ENCODE measurements at places on chromosomes 4 and X.
A peak's percentile ranks its signal among the peaks of the same experiment; 100 is the strongest.

- no peak for ATAC-seq
Observed at GRCh38 chr4:84327526-84327925, 171.6 kb downstream of the NKX6-1 start.

GRCh38 chrX:6732101-6732500, 197.2 kb upstream of the VCX3A start:
- ATAC-seq, result no peak

GRCh38 chrX:137172317-137172948, 138.6 kb upstream of the GPR101 start:
- no peak for ATAC-seq

- ATAC-seq, result no peak
Observed at GRCh38 chrX:149010853-149011224, 494.3 kb downstream of the IDS start.

GRCh38 chr4:124426279-124426678, 286.3 kb downstream of the ANKRD50 start:
- peak; percentile 35 for ATAC-seq

GRCh38 chrX:101708163-101708562, 48.5 kb upstream of the ARMCX2 start:
- ATAC-seq, result no peak

- peak; percentile 63 for ATAC-seq
Observed at GRCh38 chr4:177574446-177574845, 132.2 kb upstream of the AGA start.

- no peak for ATAC-seq
Observed at GRCh38 chr4:7280926-7281690, 88.8 kb downstream of the SORCS2 start.

DNA sequence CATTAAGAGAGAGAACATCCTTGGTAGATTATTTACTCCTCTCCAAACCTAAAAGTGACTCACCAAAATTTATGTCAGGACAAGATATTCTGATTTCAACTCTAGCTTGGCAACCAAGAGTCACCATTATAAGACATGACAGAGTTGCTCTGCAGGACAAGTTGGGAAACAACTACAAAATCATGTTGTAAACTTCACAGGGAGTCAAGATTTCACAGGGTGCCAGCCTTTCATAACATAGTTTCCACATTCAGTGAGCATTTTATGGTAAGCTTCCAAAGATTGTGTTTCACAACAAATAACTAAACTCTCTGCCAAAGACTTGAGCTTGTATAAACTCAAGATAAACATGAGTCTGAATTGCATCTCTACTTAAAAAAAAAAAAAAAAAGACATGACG, 121.0 kb upstream of the DIAPH2 start:
- ATAC-seq, result no peak

GRCh38 chr4:172996571-172997216, 171.9 kb upstream of the GALNT7 start:
- ATAC-seq, result peak; percentile 78

DNA sequence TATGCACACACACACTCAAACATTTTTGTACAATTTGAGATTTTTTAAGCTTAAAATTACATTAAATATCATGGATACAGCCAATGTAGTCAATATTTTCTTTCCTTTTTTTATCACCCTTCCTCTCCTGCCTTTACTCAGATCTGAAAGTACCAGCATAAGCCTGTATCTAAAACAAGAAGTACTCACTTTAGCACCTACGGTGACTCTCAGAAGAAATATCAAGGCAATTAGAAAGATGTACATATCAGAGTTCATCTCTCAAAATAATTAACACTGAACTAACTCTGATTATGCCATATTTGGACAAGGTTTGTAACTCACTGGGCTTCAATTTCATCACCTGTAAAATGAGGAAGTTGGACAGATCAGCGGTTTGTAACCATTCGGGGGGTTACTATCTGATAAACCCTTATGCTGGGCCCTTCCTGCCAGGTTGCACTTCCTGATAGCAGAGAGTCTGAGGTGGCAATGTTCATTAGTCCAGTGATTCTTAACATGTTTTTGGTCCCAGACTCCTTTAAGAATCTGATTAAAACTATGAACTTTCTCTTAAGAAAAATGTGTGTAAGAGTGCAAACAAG, 5.7 kb upstream of the GPR174 start:
- ATAC-seq, result no peak

- no peak for ATAC-seq
Observed at GRCh38 chr4:37664696-37665095, 21.5 kb downstream of the RELL1 start.

DNA sequence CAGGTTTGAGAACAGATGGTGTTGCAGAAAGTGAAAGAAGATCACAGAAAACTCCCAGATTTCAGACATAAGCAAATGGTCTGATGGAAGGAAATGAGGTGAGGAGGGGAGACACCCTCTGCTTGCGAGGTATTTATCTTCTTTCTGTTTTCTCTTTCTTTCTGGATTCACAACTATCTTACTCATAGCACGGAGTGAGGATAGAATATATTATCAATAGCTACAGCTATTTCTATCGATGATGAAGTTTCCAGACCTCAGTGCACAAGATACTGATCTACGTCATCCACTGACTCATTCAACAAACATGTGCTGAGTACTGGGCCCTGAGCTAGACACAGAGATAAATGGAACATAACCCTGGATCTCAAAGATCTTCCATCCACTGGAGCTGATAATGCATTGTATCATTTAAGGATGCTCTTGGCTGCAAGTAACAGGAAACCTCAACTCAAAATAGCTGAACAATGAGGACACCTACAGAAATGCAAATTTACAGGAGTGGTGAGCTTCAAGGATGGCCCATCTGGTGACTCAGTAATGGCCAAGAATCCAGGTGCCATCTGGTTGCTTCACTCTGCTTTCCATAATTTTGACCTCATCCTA, 21.2 kb downstream of the SLC2A9 start:
- no peak for ATAC-seq

DNA sequence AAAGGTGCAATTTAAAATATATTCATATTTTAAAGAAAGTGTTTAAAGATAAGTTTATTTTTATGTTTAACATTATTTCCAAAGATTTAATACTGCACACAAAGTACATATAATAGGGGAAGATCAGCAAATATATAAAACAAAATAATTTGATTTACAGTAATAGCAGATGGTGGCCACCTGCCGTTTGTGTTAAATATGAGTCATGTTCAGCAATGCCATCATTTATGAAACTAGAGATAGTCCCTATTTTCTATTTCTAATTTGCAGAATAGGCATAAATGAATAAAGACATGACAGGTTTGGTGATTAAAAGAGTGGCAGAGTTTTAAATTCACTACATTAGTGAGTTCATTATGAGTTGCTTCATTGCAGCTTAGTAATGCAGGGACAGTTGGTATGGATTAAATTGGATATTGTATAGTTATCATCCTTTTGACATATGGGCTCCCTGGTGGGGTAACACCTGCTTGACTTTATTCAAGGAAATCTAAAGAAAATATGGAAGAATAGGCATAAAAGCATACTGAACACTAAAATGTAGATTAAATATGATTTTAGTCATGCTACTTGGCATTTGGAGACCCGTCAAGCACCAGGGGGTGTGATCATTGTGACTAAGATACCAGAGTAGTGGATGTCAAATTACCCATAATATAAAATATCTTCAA, 78.8 kb upstream of the BANK1 start:
- ATAC-seq, result peak; percentile 55

DNA sequence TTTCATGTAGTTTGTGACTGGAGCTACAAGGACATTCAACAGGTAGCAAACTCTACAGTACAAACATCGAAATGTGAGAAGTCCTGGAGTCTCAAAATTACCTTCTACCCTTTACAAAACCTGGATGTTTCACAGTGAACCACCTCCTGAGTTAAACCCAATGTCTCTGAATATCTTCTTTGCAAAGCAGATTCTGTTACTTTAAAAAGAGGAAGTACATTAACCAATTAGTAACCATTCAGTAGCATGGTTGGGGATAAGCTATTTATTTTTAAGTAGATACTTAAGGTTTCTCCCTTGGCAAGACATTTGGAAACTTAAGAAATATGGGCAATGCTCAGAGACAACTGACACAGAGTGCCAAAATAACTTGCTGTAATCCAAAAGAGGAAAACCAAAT, 371.9 kb upstream of the NWD2 start:
- ATAC-seq, result no peak

- ATAC-seq, result no peak
Observed at GRCh38 chr4:108709234-108709633, 53.6 kb downstream of the ETNPPL start.

DNA sequence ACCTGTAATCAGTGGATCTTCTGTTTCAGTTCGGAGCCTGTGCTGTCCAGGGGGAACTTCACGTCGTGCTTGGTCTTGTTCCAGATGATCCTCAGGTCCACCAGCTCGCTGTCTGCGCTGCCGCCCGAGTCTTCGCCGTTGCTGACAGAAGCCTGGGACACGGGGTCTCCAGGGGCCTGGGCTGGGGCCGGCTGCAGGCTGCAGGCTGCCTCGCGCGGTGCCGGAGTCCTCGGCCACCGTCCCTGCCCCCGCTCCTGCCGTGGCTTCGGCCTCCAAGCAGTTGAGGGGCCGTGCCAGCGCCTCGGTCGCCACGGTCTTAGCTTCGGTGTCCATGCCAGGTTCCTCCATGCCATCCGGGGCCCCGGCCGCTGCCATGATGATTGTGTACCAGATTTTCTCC, 37.3 kb upstream of the CCNI start:
- ATAC-seq, result no peak

DNA sequence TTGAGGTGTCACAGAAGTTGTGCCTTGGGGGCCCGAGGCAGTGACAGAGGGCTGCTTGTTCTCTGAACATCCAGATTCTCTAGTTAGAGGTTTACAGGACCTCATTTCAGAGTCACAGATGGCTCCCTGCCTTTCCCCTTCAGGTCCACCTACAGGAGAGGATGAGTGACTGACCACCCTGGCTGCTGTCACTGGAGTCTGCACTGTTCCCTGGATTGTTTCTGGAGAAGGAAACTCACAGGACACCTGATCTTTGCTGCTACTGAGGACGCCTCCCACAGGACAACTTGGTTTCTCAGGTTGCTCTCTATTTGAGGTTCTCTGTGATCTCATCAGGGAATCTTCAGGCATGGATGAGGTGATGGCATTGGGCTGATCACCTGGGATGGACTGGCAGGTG, 58.3 kb downstream of the GPRIN3 start:
- ATAC-seq, result no peak

DNA sequence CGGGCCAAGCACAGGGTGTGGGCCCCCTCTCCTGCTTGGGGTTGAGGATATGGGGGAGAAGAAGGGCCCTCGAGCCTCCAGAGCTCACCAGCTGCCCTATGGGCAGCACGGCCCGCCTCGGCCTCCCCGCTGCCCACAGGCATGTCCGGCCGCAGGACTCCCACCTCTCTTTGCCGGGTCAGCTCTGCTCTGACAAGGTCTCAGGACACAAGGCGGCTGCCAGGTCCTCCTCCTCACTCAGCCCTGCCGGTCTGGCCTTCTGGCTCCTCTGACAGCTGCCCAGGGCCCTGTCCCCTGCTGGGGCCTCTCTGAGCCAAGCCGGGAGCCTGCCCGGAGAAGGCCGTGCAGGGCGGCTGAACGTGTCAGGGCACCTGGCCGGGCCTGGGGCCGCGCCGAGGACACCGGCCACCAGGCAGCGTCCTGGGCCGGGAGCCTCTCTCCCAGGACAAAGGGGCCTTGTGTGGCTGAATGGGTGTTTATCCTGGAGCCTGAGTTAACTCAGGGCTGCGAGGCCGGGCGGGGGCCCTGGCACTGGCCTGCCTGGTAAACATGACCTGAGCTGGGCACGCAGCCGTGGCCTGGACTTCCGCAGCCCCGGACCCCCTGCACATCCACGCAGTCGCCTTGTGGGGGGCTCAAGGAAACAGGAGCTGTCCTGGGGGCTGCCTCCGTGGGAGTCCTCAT, 25.7 kb downstream of the TACC3 start:
- ATAC-seq, result peak; percentile 1

DNA sequence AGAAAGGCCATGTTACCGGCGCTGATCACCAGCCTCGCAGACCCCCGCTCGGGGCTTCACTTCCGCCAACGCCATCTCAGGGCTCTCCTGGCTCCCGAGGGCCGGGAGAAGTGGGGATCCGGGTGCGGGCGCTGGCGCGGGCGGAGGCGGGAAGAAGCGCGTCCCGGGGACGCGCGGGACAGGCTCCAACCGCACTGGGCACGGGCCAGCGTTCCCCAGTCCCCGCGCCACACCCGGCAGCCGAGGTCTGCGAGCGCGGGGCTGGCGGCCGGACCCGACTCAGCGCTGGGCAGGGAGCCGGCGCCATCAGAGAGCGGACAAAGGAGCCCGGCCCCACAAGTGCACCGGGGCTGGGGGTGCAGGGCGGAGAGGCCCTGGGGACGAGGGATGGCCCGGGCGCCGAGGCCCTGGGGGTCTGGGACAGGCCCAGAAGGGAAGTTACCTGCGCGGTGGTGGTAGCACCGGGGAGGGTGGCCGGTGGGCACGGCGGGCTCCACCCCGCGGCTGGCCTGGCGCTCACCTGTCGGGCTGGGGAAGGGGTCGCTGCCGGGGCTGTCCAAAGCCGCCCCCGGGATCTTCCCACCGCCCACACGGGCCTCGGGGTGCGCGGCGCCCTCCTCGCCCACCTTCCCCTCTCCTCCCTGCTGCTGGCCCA, 449 bp downstream of the CTPS2 start:
- ATAC-seq, result peak; percentile 72

DNA sequence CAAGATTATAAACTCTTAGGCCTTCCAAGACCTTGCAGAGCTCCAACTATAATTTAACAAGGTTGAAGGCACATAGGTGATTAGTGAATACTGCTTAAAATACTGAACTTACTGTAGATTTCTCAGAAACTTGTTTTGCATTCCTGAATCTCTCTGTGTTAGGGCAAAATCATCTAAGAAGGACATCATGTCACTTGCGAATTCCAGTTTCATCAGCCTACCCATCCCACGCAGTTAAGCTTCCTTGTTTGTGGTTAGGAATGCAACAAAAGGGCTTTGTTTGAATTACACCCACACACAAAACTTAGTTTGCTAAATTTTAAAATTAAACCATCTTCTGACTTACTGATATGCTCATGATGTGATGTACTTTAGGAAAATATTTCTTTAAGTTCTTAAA, 174.0 kb downstream of the SOWAHB start:
- peak; percentile 72 for ATAC-seq

DNA sequence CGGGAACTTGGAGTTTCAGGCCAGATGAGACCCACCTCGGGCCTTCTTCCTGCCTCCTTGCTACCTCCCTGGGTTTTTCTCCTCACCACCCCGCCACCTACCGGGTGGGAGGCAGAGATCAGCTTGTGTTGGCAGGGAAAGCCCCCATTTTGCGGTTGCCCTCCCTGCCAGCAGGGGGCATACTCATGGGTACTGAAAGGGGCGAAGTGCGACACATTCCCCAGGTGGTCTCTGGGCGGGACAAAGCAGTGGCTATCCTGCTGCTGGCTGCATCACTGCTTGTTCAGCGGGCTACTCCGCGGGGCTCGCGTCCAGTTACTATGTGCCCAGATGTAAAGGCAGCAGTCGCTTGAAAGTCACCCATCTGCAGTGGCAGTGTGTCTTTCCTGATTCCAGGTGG, 330.3 kb downstream of the PDHA2 start:
- ATAC-seq, result no peak

All from SK-N-SH treated with all-trans-retinoic acid at 6 μM for 48 hours (cell line).